ENCODE measurements at places on chromosomes 6 and 20.

DNA sequence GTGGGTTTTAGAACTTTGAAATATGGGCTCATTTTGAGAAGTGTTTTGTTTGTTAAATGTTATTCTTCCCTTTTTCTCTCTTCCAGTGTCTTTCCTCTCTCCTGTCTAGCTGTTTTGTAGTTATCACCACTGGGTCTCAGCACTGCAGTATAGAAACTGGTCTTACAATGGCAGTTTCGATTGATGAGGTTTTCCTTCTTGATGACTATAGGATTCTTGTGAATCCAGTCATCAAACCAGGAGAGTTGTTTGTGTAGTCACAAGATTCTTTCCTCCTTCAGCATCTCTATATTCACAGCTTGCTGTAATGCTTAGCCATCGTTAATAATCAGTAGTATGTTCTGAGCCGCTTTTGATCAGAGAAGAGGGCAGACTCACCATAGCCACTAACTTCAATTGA, 172.3 kb downstream of the OGFRL1 start:
- no peak for DNase-seq

DNA sequence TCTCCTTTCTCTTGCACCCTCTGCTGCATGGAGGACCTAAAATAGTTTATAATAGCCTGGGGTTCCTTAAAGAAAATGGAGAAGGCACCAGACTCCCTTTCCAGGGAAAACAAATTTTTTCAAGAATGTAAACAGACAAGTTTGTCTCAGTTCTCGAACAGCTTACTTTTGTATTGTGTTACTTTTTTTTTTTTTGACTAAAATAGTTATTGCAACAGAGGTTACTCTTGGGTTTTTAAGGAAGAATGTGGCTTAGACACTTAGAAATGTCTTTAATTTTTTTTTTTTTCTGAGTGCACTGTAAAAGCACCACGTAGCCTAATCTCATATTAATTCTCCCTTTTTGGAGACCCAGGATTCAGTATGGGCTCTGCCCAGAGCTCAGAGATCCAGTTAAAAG, 148.7 kb upstream of the CARMIL1 start:
- DNase-seq = no peak

- DNase-seq = no peak
Measured at GRCh38 chr6:100472674-100473073, 8.0 kb upstream of the SIM1 start.

GRCh38 chr6:113287396-113287795, 569.7 kb upstream of the MARCKS start:
- DNase-seq = no peak

GRCh38 chr6:103277936-103278335, 1581.8 kb downstream of the HACE1 start:
- DNase-seq = no peak

- DNase-seq = peak; percentile 30
Measured at GRCh38 chr20:34536798-34537394, 20.7 kb downstream of the DYNLRB1 start.

GRCh38 chr20:48288930-48289507, 503.7 kb upstream of the SULF2 start:
- no peak for DNase-seq

GRCh38 chr20:62040933-62041332, 24.7 kb downstream of the TAF4 start:
- DNase-seq = no peak

- DNase-seq = no peak
Measured at GRCh38 chr6:144909753-144910285, 624.7 kb downstream of the UTRN start.

- no peak for DNase-seq
Measured at GRCh38 chr20:15061061-15061430, 723.6 kb upstream of the FLRT3 start.

All from CD4-positive, alpha-beta T cell treated with Interleukin-4 for 1 hour (primary cell).